ENCODE measurements at places on chromosomes 7 and 10.
A peak's percentile ranks its signal among the peaks of the same experiment; 100 is the strongest.

DNA sequence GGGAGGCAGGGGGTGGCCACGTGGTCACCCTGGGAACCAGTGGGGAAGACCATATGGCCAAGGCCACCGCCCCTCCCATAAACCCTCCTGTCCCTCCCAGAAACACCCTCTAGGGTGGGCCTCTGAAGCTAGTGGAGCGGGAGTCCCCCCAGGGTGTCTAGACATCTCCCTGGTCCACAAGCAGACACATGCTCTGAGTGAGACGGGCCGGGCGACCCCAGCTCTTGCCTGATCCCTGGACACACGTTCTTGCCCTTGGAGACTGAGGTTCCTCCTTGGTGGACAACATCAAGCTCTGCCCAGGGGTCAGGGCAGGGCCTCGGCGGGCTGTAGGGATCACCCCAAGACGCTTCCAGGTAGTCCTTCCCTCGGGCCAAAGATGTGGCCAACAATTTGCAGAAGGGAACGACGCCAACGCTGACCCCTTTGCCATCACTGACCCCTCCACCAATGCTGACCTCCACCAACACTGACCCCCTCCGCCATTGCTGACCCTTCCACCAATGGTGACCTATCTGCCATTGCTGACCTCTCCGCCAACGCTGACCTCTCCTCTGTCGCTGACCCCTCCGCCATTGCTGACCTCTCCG, 57.1 kb downstream of the FOXL3 start:
- no peak for DNase-seq

DNA sequence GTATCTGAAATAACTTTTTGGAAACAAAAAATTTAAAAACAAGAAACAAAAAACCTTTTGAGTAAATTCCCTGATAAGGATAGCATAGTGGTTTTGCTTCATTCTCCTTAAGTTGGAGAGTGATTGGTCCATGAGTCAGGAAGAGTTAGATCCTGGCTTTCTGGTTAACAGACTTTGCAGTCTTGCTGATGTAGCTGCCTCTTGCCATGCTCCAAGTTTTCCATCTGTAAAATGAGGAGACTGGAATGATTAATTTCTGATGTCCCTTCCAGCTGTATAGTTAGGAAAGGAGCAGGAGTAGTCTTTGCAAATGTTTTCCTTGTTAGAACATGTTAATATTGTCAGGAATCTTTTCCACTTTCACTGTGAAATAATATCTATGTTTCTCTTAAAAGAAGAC, 266.6 kb downstream of the DNAJB9 start:
- no peak for DNase-seq

- DNase-seq: no peak
Observed at GRCh38 chr10:124078714-124079113, 14.7 kb downstream of the CHST15 start.

GRCh38 chr10:123930340-123931001, 38.9 kb upstream of the CPXM2 start:
- no peak for DNase-seq

DNA sequence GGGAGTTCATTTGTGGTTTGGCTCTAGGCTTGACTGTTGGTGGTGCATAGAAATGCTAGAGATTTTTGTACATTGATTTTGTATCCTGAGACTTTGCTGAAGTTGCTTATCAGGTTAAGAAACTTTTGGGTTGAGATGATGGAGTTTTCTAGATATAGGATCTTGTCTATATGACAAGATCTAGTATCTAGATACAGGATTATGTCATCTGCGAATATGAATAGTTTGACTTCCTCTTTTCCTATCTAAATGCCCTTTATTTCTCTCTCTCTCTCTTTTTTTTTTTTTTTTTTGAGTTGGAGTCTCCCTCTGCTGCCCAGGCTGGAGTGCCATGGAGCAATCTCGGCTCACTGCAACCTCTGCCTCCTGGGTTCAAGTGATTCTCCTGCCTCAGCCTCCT, 62.9 kb downstream of the MGAM2 start:
- DNase-seq: no peak

GRCh38 chr7:83947260-83947659, 247.3 kb downstream of the SEMA3A start:
- DNase-seq: peak; percentile 25

All from hypothalamus (tissue), 51 donors.